ENCODE measurements at places on chromosomes 12 and 14. TPM values are rescaled to one million over a fixed set of nuclear protein-coding genes. Genes with fewer than 3 reads are reported as not detected.

DNA sequence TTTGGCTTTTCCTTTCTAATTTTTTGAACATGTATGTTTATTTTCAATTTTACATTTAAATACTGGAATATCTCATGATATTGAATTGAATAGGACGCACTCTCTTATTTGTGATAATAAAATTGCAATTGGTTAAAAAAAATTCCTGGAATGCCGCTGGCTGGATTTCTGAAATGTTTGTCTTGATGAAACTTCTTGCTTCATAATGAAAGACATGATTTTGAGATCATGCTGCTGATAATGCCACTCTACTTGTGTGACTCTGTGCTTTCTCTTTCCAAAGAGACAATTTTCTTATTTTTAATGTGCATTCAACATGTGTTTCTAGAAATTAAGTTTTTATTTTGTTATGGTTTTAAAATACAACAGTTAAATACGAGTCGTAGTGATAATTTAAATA, 465.7 kb upstream of the FAR2 start:
- no peak for DNase-seq

DNA sequence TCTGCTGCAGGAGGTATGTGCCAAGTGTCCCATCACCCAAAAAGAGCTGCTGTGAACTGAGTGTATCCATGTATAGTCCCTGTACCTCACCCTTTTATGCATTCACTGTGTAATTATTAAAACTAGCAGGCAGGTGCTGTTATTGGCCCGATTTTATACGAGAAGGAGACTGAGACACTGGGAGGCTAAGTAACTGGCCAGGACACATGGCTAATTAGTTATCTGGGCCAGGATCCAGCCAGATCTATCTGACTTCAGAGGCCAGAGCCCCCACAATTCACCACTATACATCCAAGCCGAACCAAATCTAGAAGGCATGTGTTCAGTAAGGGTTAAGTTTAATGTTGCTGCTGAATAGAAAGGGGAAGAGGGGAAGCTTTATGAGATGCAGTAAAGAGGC, 73.4 kb downstream of the FRMD6 start:
- no peak for DNase-seq

GRCh38 chr12:42638697-42639096, 49.2 kb upstream of the PRICKLE1 start:
- no peak for DNase-seq

The SERPINA9 gene
- total RNA-seq, result not detected

- DNase-seq, result no peak
Measured at GRCh38 chr12:81141217-81141616, 63.3 kb downstream of the ACSS3 start.

The SMAGP gene
- total RNA-seq, result 2.4 TPM
